ENCODE measurements at places on chromosomes 13 and 19.

- peak; percentile 80 for DNase-seq
Measured at GRCh38 chr19:55080121-55080967, 4.7 kb downstream of the EPS8L1 start.

- DNase-seq: peak; percentile 51
Measured at GRCh38 chr13:46648166-46648607, 95.2 kb downstream of the LRCH1 start.

GRCh38 chr19:10760273-10760944 is 42.5 kb downstream of the DNM2 start:
- no peak for DNase-seq

GRCh38 chr13:99760456-99760855 is 211.1 kb downstream of the ZIC5 start:
- DNase-seq: no peak

GRCh38 chr19:44573627-44574026 is 39.7 kb upstream of the IGSF23 start:
- DNase-seq: no peak

- DNase-seq: no peak
Measured at GRCh38 chr19:38500450-38500849, 67.0 kb downstream of the RYR1 start.

DNA sequence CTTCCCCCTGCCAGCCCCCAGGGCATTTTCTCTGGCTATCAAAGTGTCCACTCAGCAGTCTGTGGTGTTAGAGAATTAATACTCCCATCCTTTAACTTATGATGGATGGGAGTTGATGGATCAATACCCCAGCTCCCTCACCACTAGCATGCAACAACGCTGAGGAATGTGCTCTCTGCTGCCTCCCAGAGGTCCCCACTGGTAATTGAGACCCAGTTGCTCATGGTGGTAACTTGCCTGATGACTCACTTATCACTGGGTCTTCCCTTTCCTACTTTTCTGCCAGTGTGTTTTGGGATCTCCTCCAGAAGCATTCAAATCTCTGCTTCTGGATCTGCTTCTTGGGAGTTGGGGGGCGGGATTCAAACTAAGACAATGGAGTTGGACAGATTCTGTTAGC is 20.3 kb upstream of the CACNA1A start:
- DNase-seq: peak; percentile 27

DNA sequence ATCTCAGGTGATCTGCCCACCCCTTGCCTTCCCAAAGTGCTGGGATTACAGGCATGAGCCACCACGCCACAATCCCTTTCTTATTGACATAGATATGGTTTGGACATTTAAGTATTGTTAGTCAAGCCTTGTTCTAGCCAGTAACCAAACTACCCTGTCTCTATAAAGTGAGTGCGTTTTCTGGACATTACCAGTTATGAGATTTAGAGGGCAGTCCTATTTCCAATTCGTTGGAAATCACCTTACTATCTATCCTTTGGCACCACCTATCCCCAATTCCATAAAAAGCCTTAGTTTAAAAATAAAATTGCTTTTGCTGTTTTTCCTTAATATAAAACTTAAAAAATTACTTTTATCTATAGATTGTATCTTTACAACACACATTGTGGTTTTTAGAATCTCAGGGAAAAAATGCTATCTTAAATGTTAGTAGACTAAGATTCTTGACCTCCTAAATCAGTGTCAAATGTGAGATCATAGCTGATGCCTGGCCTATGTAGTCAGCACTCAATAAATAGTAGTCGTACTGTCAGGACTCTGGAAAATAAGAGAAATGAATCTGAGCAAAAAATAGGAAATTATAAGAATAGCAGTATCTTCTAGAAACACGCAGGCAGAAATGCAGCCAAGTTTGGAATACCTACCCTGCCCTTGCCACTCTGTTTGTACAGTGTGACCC is 57.0 kb downstream of the NUFIP1 start:
- no peak for DNase-seq

Data from ELF-1 (cell line).